Thyroid gland (tissue), 4 donors: ENCODE measurements at places on chromosomes 1 and 21. TPM values are rescaled to one million over a fixed set of nuclear protein-coding genes. Genes with fewer than 3 reads are reported as not detected.

DNA sequence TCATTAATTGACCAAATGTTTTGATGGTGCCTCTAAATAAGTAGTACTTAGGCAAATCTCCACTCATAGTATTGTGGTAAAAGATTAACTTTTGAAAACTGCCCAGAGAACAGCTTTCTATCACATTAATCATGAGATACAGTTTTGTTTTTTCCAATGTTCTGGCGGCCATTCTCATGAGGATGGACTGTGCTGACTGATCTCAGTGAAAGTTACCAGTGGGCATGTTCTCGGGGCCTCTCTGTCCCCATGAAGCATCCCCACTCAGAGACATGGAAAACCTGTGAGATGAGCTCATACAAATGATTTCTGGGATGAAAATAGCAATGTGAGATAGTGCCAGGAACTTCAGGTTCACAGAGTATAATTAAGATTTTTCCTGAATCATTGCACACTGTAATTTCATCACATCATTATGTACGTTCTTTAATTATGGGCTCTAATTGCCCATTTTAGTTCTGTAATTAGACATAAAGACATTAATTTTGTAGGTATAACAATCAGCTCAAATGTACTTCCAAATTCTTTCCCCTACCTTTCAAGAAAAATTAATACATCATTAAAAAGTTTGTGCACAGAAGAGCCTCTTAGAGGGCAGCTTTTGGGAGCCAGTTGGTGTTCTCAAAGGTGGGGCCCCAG, 40.5 kb downstream of the DDR2 start:
- no peak for DNase-seq

TMEM51 gene
- 6.7 TPM for total RNA-seq

HCRTR1 gene
- total RNA-seq = 5.6 TPM

ROR1 gene
- 1.1 TPM for total RNA-seq

PRKAA2 gene
- 16.5 TPM for total RNA-seq

- DNase-seq = no peak
Observed at GRCh38 chr21:41960386-41960785, 6.6 kb upstream of the C2CD2 start.
